Renal cortex interstitium (tissue), 15 donors: ENCODE measurements at places on chromosomes 7 and 10. TPM values are rescaled to one million over a fixed set of nuclear protein-coding genes. Genes with fewer than 3 reads are reported as not detected.

The PLPP4 gene
- 2.4 TPM for polyA plus RNA-seq

- DNase-seq: no peak
Observed at GRCh38 chr7:16189026-16189715, 232.2 kb downstream of the CRPPA start.

DNA sequence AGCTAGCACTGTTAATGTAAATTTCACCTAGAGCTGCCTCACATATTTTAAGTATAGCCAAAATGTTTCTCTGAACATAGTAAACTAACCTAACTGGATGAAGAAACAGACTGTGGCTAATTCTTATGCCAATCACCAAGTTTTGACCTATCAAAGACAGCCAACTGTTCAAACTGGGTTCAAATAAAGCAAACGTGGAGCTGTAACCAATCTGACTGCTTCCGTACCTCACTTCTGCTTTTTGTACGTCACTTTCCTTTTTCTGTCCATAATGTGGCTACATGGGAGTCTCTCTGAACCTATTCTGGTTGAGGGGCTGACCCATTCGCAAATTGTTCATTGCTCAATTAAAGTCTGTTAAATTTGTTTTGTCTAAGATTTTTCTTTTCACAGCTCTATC is 66.3 kb upstream of the ETV1 start:
- DNase-seq: no peak

- DNase-seq: no peak
Observed at GRCh38 chr7:5584096-5584495, 160.5 kb upstream of the TNRC18 start.

GRCh38 chr7:92632791-92633190 is 42.6 kb upstream of the FAM133B start:
- DNase-seq: no peak

The CCDC146 gene
- 34.4 TPM for polyA plus RNA-seq

DNA sequence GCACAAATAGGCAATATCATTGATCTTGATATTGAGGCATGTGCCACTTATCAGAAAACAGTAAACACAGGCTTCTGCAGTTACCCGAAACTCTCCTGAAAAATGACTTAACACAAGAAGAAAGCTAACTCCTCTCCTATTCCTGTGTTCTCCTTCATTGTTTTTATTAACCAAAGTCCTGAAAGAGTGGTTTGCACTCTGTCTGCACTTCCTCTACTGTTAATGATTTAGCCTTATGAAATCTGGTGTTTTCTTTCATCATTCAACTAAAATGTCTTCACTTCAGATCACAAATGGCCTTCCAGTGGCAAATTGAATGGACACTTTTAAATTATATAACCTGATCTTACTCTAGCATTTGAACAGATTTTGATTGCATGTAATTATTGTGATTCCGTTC is 630.6 kb upstream of the PHF14 start:
- no peak for DNase-seq

- no peak for DNase-seq
Observed at GRCh38 chr7:72345208-72345727, 66.9 kb downstream of the CALN1 start.

GRCh38 chr10:109403551-109403950 is 519.8 kb downstream of the XPNPEP1 start:
- DNase-seq: no peak

DNA sequence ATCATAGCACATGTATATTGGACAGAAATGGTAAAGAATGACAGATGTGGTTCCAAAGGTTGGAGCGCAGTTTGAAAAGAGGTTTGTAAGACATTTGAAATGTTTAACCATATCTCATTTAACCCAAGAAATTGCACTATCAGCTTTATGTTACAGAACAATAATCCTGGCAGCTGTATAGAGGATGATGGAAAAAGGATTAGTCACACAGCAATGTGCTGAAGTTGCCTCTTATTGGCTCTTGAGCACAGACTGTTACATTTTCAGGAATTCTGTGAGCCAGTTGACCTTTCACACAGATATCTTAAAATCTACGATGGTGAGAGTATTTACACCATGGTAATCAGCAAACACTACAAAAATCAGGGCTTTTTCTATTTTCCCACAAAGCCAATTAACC is 3.9 kb downstream of the COG5 start:
- DNase-seq: no peak

DNA sequence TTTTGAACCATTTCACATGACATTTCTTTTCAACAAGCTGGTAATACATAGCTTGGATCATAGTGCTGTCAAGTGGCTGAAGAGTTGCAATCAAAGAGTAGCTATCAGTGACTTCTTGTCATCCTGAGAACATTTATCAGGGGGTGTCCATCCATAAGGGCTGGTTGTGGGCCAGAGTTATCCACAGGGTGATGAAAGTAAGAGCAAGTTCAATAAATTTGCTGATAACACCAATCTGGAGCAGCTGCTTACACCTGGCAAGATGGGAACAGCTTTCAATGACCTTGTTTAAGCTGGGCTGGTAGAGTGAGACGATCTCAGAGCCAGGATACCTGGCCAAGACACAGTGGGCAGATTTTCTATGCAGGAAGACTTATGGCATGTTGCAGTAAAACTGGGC is 96.3 kb upstream of the IMMP2L start:
- no peak for DNase-seq

DNA sequence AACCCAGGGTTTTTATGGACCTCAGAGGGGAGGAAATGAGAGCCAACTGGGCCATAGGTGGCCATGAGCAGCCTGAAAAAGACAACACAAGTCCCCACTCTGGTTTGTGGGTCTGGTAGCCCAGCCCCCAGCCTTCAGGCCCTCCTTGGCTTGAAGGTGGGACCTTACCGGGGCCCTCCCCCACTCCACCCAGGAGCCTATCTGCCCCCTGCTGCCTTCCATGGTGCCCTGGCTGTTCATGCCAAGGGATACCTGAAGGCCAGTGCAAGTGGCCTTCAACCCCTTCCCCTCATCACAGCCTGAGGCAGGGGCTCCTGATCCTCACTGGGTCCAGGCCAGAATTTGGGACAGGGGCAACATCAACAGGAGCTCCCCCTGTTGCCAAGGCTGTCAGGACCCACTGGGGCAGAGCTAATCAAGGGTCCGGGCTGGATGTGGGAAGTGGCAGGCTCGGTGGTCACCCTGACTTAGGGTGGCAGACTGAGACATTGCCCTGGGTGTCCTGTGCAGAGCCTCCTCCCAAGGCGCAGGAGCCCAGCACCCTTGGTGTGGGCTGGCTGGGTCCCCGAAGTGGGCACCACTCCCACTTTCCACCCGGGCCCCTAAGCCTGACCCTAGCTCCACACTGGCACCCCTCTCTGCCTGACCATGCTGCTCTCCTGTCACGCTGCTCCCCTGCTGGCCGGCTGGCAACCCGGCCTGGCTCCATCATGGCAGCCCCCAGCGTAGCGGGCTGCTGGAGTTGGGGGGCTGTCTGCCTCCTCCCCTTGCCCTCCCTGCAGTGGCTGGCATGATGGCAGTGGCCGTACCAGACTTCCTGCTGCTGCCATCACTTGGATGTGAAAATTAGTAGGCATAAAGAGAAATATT is 6.4 kb downstream of the WDFY4 start:
- no peak for DNase-seq

- DNase-seq: no peak
Observed at GRCh38 chr10:59803714-59804113, 50.5 kb upstream of the MRLN start.

- no peak for DNase-seq
Observed at GRCh38 chr10:128040681-128041080, 85.5 kb downstream of the MKI67 start.

- peak; percentile 63 for DNase-seq
Observed at GRCh38 chr10:86693721-86694369, 25.5 kb downstream of the LDB3 start.

GRCh38 chr10:96619120-96619519 is 32.3 kb upstream of the TM9SF3 start:
- DNase-seq: no peak

The CTAGE8 gene
- polyA plus RNA-seq: 5.7 TPM

DNA sequence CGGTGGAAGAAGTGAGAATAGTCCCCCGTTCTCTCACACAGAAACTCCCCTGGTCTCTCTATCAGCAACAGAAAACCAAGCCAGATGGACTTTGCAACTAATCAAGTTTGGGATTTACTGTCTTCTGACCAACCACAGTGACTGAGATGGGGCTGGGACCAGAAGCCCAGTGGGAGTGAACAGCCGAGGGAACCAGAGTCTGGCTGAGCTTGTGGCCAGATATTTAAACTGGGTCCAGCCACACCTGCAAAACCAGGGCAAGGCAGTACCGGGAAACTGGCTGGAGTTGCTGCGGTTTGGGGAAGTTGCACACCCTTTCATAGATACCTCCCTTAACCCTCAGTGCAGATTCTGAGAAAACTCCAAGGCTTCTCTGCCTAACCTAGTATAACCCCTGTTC is 6.0 kb downstream of the GSTK1 start:
- no peak for DNase-seq

- DNase-seq: no peak
Observed at GRCh38 chr10:30435073-30435422, 1.1 kb downstream of the MAP3K8 start.

The RFC2 gene
- 40.8 TPM for polyA plus RNA-seq

The UNC5B gene
- 42.2 TPM for polyA plus RNA-seq

The ZDHHC6 gene
- 73.1 TPM for polyA plus RNA-seq

GRCh38 chr7:608361-608760 is 88.7 kb upstream of the PDGFA start:
- DNase-seq: no peak

GRCh38 chr7:25031007-25031406 is 51.0 kb upstream of the OSBPL3 start:
- no peak for DNase-seq

- DNase-seq: no peak
Observed at GRCh38 chr10:21807180-21807579, 196.3 kb downstream of the DNAJC1 start.

The CXCL12 gene
- polyA plus RNA-seq: 381 TPM

The TRIM73 gene
- 4.9 TPM for polyA plus RNA-seq

- no peak for DNase-seq
Observed at GRCh38 chr10:132606536-132607316, 69.1 kb downstream of the INPP5A start.

GRCh38 chr10:88800152-88801125 is 2.1 kb upstream of the LIPM start:
- no peak for DNase-seq

DNA sequence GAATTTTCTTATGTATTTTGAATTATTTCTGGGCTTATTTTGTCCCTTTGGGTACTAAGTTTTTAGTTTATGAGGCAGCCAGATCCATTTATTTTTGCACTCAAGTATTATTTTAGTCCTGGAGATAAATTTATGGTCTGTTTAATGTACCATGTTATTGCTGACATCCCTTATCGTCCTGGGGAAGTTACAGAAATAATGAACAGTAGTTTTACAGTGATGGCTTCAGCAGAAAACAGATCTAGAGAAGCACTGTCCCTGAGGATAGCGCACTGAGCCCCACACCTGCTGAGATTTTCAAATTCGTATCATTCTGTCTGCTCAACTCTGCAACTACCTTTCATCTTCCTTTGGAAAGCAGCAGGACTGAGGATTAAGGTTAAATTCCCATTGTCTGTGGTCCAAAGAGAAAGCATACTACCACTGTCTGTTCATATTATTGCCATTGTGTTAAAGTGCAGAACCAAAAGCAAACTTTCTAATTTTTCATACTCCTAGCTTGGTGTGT is 168.3 kb downstream of the SNX13 start:
- DNase-seq: no peak

The ABCC2 gene
- polyA plus RNA-seq: 11.0 TPM

The PDLIM1 gene
- 95.6 TPM for polyA plus RNA-seq

GRCh38 chr10:44801383-44802327 is 109.5 kb upstream of the TMEM72 start:
- peak; percentile 43 for DNase-seq

The GPR146 gene
- polyA plus RNA-seq: 2.8 TPM

The FMC1 gene
- polyA plus RNA-seq: 26.8 TPM

GRCh38 chr7:9201928-9202327 is 768.5 kb downstream of the NXPH1 start:
- no peak for DNase-seq

DNA sequence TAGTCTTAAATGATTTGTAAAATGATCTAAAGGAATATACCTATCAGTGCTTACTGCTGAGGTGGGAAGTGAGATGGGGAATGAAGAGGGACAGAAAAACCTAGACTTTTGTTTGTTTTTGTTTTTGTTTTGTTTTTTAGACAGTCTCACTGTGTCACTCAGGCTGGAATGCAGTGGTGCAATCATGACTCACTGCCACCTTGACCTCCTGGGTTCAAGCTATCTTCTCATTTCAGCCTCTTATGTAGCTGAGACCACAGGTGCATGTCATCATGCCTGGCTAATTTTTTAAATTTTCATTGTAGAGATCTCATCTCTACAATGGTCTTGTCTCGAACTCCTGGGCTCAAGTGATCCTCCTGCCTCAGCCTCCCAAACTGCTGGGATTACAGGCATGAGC is 116.4 kb upstream of the SEM1 start:
- no peak for DNase-seq

The CLCN1 gene
- 0.15 TPM for polyA plus RNA-seq

The PDK4 gene
- polyA plus RNA-seq: 21.3 TPM

DNA sequence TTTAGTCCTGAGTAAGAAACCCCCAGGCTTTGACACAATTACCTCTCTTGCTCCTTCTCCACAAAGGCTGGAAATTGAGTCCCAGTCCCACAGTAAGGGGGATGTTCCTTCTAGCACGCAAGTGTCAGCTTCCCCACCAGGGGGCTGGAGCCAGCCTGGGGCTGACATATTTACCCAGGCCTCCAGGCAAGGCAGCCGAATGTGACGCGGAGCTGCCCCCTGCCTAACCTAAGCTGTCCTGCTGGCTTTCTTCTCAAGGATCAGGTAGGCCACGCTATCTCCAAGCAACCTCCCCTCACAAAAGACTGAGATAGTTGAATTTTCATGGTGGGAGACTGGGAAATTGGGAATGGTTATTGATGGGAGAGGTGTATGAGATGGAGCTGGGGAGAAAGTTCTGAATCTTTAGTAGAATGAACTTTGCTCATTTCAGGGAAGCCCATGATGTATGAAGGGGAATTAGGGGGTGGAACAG is 19.2 kb upstream of the BMPER start:
- DNase-seq: no peak

The DKK1 gene
- polyA plus RNA-seq: 50.4 TPM

The PNLIPRP2 gene
- not detected for polyA plus RNA-seq

- no peak for DNase-seq
Observed at GRCh38 chr10:662686-663465, 26.6 kb downstream of the DIP2C start.

The PCLO gene
- 8.9 TPM for polyA plus RNA-seq

The LRGUK gene
- polyA plus RNA-seq: 4.2 TPM

GRCh38 chr10:61754587-61755550 is 92.1 kb downstream of the CABCOCO1 start:
- DNase-seq: no peak

The DIP2C gene
- polyA plus RNA-seq: 23.7 TPM

- DNase-seq: no peak
Observed at GRCh38 chr7:70346844-70347462, 748.7 kb downstream of the AUTS2 start.

DNA sequence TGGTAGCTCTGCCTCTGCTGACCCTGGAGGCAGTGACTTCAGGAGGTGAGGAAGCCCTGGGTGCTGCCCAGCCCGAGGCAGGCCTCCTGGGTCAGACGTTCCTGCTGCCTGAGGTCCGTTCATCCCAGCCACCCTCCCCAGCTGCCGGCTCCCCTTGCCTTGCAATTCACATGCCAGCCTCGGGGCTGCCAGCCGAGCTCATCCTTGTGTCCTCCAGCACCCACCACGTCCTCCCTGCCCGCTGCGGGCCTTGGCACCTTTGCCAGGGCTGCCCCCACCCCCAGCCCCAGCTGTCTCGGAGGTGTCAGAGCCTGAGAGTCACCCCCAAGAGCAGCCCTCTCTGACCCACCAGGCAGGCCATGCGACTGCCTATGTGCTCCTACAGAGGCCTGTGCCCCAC is 162.1 kb upstream of the RNF32 start:
- DNase-seq: no peak

The NEBL gene
- polyA plus RNA-seq: 86.5 TPM
